ENCODE measurements at places on chromosomes 1 and 21.
A peak's percentile ranks its signal among the peaks of the same experiment; 100 is the strongest.

DNA sequence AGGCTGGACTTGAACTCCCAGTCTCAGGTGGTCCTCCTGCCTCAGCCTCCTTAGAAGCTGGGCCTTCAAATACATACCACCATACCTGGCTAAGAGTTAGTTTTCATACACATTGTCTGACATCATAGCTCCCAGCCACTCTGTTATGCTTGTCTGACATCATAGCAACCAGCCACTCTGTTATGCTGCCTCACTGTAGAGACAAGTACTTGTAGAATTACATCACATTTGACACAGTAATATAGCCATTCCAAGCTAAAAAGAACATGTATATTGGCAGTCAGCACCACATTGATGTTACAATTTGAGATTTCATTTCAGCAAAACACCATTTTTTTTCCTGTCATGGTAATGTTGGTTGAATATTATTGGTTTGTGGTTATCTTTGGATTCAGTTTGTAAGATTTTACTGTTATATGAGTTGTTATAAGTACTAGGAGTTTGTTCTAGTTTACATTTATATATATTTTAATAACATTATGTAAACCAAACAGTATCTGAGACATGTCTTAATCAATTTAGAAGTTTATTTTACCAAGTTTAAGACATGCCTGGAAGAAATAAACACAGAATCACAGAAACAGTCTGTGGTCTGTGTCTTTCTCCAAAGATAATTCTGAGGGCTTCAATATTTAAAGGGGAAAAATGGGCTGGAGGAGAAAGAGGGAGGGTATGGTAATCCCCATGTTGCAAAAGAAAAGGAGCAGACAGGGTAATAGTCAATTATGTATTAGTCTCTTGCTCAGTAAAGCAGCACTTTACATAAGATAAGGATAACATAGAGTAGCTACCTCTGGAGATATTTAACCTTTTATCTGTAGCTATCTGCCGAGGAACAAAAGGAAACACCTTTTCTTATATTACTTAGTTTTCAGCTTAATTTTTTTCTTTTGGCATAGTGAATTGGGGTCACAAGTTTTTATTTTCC lies 43.0 kb downstream of the XPR1 start:
- DNase-seq, result no peak

DNA sequence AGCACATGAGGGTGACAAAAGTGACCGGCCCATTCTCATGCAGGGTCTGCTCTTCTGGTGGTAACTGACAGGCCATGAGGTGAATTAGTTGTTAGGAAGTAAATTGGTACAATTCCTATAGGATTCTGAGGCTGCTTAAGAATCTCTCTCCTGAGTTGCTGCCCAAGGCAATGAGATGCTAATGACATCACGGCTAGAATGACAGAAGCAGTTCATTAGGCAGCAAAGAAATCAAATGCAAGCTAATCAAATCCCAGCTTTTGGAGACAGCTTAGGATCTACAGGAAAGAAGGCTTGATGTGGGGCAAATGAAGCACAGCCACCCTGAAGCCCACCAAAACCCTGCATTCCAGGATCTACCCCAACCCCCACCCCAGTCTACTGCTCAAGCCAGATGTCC lies 265.2 kb downstream of the ASTN1 start:
- no peak for DNase-seq

GRCh38 chr1:234851450-234852438 lies 241.8 kb upstream of the IRF2BP2 start:
- peak; percentile 96 for DNase-seq

DNA sequence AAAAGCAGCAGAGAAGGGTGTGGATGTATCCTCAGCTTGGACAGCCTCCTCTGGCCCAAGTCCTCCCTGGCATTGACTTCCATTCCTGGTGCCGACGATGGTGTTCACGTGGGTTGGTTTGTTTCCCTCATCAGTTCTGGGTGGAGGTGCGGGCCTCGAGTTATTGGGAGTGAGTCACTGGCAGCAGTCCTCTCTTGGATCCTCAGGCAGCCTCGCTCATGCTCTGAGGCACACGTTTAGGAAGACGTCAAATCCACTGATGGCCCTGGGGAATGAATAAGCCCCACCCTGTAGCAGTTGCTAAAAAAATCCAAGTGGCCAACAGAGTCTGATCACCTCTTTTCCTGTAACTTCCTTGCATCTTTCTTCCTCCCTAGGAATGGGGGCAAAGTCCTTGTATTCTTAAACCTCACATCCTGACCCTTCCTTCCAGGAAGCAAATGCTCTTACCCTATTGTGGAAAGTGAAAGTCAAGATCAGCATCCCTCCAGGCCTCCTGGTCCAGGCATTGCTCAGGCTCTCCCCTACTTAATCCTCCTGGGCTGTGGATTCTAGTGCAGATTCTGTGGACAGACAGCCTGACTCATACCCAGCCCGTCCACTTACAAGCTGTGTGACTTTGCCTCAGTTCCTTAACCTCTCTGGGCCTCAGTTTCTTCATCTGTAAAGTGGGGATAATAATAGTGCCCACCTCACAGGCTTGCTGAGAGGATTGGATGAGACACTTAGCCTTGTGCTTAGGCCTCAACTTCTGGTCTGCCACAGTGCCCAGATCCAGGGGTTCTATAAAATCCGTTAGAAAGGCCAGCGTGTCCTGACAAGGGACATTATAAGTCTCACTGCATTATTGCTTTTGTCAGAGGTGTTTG lies 111.1 kb downstream of the TLR5 start:
- no peak for DNase-seq

GRCh38 chr1:171865106-171865505 lies 23.8 kb downstream of the DNM3 start:
- DNase-seq, result no peak

- DNase-seq, result no peak
Observed at GRCh38 chr1:216953495-216953894, 230.3 kb upstream of the ESRRG start.

GRCh38 chr1:58768971-58769808 lies 14.7 kb downstream of the JUN start:
- DNase-seq, result peak; percentile 51

GRCh38 chr1:107514841-107515240 lies 374.0 kb downstream of the NTNG1 start:
- DNase-seq, result no peak

- no peak for DNase-seq
Observed at GRCh38 chr1:161719325-161719611, 2.1 kb upstream of the FCRLB start.

DNA sequence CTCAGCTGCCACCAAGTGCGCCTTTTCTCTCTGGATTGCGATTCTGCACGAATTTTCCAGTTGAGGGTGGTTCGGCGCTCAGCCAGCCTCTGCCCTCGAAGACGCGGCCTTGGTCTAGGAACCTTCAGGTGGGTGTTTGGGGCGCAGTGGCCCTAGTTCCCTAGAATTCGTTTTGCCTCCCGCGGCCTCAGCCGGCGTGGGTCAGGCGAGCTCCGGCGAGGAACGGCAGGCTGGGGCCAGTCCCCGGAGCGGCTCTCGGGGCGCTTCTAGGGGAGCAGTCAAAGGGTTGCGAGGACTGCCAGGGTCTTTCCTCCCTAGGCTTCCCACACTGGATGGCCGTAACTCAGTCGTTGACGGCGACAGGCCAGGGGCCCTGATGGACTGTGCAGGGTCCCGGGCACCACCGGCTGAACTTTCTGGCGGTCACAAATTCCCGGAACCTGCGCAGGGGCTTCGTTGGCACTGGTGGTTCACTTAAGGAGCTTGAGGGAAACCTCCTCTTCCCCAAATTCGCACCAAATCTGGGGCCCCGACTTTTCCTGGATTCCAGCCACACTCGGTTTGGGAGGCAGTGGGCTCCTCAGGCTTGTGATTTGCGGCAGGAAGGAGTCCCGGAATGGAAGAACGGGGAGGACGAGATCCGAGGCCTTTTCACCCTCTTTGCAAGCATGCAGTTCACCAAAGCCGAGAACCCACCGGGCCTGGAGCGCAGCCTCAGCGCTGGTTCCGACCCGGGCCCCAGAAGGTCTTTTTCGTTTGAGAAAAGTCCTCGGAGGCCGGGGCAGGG lies 1.2 kb downstream of the DMBX1 start:
- DNase-seq, result no peak

- DNase-seq, result no peak
Observed at GRCh38 chr1:151267760-151268159, 13.2 kb downstream of the PSMD4 start.

Measured in CD14-positive monocyte (primary cell).